ENCODE measurements at places on chromosomes 1 and 21. TPM values are rescaled to one million over a fixed set of nuclear protein-coding genes. Genes with fewer than 3 reads are reported as not detected.

The NR0B2 gene
- polyA plus RNA-seq: not detected

The FRRS1 gene
- polyA plus RNA-seq: 1.4 TPM

The PRR9 gene
- polyA plus RNA-seq: 3.5 TPM

The SPEN gene
- 14.1 TPM for polyA plus RNA-seq

The IL20 gene
- polyA plus RNA-seq: 0.33 TPM

The SLC27A3 gene
- 15.0 TPM for polyA plus RNA-seq
